ENCODE measurements at places on chromosomes 12 and 14.
A peak's percentile ranks its signal among the peaks of the same experiment; 100 is the strongest.

DNA sequence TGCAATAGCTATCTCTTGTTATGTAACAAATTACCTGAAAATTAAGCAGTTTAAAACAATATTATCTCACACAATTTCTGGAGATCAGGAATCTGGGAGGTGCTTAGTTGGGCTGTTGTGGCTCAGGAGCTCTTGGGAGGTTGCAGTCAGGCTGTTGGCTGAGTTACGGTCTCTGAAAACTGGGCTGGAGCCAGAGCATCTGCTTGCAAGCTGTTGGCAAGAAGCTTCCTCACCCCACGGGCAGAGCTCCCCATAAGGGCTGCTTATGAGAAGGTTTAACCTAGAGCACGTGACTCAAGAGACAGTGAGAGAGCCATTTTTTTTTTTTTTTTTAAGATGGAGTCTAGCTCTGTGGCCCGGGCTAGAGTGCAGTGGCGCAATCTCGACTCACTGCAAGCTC lies 346.8 kb downstream of the ATP23 start:
- no peak for DNase-seq

GRCh38 chr14:20998674-20999366 lies at the start of gene SLC39A2:
TSS of gene SLC39A2 (plus strand) at chr14:20999293. CDS start at chr14:20999447, 154 bp downstream.
- DNase-seq = no peak

- no peak for DNase-seq
Observed at GRCh38 chr12:65938807-65939206, 114.5 kb downstream of the HMGA2 start.

DNA sequence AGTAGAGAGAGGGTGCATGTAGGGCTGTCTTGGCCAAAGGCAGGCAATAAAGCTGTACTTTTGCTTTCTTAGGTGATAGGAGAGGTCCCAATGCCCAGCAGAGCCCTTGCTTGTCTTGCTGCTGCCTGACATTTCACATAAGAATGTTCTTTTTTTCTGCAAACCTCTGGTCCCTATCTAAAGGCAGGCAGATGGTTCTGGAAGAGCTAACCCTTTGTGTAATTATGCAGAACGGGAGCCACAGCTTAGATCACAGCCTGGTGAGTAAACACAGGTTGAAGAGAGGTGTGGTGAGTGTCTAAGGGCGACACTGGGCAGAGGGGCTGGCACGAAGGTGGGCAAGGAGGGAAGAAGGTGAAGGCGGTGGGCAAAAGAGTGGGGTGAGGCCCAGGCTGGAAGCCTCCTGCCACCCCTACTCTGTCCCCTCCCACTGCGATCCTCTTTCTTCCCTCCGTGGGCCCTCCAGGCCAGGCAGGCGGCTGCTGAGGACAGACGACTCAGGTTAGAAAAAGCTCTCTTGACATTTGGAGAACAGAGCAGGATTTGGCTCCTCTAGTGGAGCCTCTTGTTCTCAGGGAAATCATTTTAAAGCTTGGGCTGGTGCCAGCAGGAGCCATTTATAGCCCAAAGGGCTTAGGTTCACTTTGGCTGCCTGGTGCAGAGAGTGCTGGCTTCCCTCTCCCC lies 42.8 kb downstream of the PRMT8 start:
- DNase-seq = no peak

GRCh38 chr12:85007836-85008235 lies 28.2 kb downstream of the TSPAN19 start:
- no peak for DNase-seq

DNA sequence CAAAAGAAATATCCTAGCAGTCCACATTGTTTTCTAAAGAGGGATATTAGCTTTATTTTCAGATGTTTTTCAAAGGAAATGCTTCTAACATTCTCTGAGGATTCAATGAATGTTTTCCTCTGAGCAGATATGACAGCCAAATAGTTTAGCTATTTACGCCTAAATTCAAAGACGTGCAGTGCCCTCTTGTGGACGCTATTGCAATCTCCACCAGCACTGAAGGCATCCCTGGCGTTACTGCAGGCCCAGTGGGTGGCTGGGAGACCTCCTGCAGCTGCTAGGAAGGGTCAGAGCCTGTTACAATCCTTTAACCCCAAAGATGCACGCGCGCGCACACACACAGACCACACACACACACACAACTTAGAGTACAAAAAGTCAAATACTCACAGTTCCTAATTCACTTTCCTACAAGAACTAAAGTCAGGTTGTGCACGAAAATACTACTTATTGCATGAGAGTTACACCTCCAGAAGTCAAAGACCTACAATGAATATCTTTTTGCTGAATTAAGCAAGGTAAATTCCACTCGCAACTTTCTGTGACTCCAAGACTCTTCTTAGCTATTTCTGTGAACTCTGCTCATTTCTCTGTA lies 589.3 kb upstream of the TMEM132C start:
- DNase-seq = no peak

- DNase-seq = no peak
Observed at GRCh38 chr14:29741909-29742401, 185.7 kb downstream of the PRKD1 start.

- DNase-seq = no peak
Observed at GRCh38 chr12:123696646-123697045, 15.5 kb upstream of the ATP6V0A2 start.

GRCh38 chr12:49748800-49749199 lies 7.4 kb downstream of the TMBIM6 start:
- no peak for DNase-seq

GRCh38 chr12:26317942-26318575 lies 122.7 kb downstream of the SSPN start:
- DNase-seq = no peak

GRCh38 chr14:93045211-93045674 lies 70.5 kb downstream of the ITPK1 start:
- DNase-seq = no peak

- peak; percentile 73 for DNase-seq
Observed at GRCh38 chr12:96906849-96907670, at the start of gene NEDD1. TSS of gene NEDD1 (plus strand) at chr12:96907257. CDS start at chr12:96909760, 2,503 bp downstream.

DNA sequence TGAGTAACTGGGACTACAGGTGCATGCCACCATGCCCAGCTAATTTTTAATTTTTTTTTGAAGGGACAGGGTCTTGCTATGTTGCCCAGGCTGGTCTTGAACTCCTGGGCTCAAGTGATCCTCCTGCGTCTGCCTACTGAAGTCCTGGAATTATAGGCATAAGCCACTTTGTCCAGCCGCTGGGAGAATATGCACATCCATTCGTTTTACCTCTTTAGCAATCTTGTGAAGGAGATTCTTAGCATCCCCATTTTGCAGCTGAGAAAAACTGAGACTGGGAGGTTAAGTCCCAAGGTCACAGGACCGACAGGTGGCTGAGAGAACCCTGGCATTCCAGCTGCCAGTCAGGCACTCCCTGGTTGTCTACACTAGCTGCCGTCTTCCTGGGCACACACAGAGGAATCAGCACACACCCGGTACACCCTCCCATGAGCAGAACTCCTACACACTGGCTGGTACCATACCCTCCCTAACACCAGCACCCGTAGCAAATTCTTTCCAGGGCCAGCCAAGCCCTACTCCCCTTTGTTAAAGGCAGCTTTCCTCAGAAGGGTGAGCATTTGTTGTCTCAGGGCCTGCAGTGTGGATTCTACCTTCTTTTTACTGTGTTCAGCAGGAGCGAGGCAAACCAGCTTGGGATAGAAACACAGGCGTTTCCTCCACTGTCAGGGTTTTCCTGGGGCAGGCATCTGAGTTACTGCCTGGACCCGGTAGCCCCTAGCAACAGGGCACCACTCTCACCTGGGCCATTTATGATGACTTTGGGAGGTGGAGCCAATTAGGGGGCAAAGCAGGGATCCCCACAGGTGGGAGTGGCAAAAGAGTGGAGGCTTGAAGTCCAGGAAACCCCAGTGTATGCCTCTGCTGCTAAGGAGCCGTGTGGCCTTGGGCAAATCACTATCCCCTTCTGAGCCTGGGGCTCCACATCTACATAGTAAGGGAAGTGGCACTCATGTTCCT lies 70.2 kb downstream of the IRF2BPL start:
- no peak for DNase-seq

DNA sequence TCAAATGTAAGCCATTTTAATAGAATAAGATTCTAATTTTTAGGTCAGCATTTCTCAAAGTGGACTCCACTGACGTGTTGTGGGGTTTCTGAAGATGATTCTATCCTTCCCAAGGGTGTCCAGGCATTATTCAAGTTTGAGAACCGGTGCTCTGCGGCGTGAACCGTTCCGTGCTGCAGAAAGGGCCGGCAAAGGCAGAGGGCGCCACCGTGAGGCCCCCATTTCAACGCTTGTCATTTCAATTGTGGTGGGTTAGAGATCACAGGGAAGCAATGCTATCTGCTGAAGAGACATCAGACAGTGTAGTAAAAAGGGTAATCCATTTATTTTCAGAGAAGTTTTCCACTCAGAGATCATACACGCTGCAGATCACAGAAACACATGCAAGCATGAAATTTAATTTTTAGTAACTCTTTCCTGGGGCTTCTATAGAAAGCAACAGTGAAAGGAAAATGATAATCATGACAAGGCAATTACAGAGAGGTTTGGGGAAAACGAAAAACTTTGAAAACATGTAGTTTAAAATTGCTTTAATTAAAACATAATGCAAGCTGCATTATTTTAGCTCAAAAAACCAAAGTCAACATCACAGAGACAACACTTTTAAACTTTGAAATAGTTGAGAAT lies 201.7 kb downstream of the EXOC5 start:
- DNase-seq = no peak

- no peak for DNase-seq
Observed at GRCh38 chr12:2222691-2223090, 169.9 kb downstream of the CACNA1C start.

GRCh38 chr12:27332407-27332713 lies 276 bp upstream of the BMAL2 start:
- no peak for DNase-seq

GRCh38 chr12:110668480-110669192 lies 20.3 kb downstream of the HVCN1 start:
- no peak for DNase-seq

DNA sequence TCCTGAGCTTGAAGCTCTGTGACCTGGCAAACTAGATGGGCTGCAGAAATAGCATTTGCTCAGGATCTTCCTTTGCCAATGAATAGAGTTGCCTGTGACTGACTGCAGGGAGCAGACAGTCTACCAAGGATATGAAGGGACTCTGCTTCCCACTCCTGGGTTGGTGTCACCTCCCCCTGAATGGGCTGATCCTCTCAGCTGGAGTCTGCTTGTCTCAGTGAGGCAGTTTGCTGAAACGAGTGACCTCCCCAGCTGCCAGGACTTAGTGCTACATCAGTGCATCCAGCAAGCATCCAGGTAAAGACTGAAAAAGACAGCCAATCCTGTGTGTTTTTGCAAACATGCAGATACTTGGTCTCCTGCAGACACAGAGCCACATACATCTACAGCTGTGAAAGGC lies 28.5 kb downstream of the PAH start:
- DNase-seq = no peak

DNA sequence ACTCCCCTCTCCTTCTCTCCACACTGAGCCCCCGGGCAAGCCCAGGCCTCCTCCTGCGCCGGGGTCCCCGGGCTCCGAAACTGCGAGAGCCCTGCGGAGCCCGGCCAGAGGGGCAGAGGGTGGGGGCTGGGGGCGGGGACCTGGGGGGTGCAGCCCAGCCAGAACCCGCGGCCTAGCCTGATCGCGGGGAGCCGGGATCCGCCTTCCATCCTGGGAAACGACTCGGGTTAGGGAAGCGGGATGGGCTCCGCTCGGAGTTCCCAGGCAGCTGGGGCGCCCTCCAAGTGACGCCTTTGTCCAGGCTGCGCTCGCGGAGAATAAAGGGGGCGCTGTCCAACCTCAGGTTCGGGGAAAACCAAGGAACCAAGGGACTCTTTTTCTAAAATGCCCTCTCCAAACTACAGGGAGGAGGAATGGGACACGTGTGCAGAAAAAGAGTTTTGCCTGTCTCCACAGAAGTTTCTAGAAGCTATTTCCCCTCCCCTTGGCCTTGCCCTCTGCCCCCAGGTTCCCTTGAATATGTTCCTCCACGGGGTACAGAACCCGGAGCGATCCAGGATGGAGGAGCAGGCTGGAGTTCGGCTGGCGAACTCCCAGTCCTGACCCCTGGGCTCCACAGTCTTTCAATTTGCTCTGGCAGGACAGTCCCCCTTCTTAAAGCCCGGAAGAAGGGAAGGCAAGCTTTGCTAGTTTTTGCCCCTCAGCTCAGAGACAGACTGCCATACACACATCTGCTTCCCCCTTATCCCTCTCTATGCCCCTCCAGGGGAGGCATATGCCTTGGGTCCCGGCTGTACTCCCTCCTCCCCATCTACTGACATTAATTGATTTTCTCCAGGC lies 13.9 kb downstream of the NKX2-1 start:
- no peak for DNase-seq

- DNase-seq = no peak
Observed at GRCh38 chr12:12606781-12607589, 4.7 kb upstream of the CREBL2 start.

- DNase-seq = no peak
Observed at GRCh38 chr12:111764120-111764821, 2.5 kb upstream of the ALDH2 start.

DNA sequence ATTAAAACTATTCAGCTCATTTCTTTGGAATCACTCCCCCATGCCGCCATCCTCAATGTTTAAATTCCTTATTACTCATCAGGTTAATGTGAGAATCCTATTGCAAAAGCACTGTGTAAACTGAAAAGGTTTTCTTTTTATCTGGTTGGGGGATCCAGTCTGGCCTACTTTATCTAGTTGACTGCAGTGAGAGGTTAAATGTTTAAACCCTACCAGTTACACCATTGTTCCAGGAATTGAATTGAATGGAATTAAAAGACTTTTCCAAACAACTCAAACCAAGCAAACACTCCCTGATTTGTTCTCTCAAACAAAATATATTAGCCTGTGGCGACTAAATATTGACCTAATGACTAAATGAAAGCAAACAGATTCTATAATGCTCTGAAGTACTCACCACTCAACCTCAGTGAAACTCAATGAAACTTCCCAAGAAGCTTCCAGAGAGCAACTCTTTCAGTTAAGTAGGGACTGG lies 100.5 kb downstream of the VEZT start:
- no peak for DNase-seq

DNA sequence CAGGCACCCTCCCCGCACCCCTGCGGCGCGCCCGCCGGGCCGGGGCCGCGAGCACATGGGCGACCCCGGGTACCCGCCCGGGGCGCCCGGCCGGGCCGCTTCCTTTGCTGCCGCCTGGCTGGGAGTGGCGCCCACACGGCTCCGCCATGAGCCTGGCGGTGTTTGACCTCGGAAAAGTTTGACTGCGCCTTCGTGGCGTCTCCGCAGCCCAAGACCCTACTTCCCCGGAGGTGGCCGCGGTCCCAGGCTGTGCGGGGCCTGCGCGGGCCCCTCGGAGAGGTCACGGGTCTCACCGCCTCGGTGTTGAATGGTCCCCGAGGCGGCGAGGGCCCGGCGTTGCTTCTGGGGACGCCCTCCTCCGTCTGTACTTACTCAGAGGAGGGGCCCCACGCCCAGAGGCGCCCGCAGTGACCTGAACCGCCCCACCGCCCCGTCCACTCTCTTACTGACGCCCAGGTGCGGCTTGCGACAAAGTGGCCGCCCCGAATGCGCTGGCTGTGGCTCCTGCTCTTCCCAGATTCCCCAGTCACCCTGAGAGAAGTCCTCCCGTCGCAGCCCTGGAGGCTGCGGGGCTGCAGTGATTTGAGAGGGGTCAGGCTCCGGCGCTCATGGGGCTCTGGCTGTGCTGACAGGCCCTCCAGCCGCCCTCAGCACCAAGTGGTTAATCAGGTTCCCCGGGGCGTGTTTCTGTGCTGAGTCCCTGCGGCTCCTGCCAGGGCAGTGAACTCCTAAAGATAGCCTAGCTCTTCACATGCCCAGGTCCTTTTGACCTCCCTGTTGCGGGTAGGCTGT lies 5.8 kb downstream of the KMT5A start:
- peak; percentile 15 for DNase-seq

- no peak for DNase-seq
Observed at GRCh38 chr12:20985399-20985798, 145.6 kb upstream of the SLCO1B1 start.

Data from activated T-helper 1 cell treated with anti-CD3 and anti-CD28 coated beads, Interleukin-2, amount 50 U/mL, for 16 hours (primary cell).